ENCODE measurements at places on chromosomes 6 and 20. TPM values are rescaled to one million over a fixed set of nuclear protein-coding genes. Genes with fewer than 3 reads are reported as not detected.
A peak's percentile ranks its signal among the peaks of the same experiment; 100 is the strongest.

LPA gene
- total RNA-seq, result 34.7 TPM

VIP gene
- total RNA-seq, result 0.33 TPM

HMGCLL1 gene
- total RNA-seq, result 0.84 TPM

CAGE1 gene
- not detected for total RNA-seq

C20orf202 gene
- total RNA-seq, result 0.42 TPM

BTN1A1 gene
- not detected for total RNA-seq

BTN2A1 gene
- 4.8 TPM for total RNA-seq

- H3K27ac ChIP-seq, result no peak overlapping the region
- H3K4me3 ChIP-seq, result no peak overlapping the region
These were observed 208.0 kb downstream of the TBXT start for GRCh38 chr6:165959627-165960026.

- peak overlapping the region; percentile 82 for H3K27ac ChIP-seq
- H3K4me3 ChIP-seq, result no peak overlapping the region
- H3K4me1 ChIP-seq, result peaks cover 17% of the 10 kb centered on the region
- no peaks in the 10 kb centered on the region for H3K27me3 ChIP-seq
These were observed 119.7 kb downstream of the ALDH8A1 start for GRCh38 chr6:134830194-134830593.

DNA sequence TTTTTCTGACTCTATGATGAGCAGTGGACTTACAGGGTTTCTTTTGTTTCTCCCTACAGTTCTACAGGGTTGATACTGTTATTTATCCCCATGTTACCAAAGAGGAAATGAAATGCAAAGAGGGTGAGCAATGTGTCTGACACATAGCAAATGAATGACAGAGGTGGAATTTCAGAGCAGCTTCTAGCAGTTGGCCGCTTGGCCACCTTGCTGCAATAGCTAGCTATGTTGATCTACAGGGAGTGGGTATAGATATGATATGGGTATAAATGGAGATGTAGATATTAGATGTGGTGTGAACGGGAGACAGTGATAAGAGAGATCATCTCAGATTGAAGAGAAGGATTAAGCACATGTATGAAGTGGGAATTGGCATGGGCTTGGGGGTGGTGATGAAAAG lies 10.9 kb upstream of the SLC22A3 start:
- H3K27ac ChIP-seq, result no peak overlapping the region
- no peaks in the 10 kb centered on the region for H3K36me3 ChIP-seq
- no peak overlapping the region for H3K4me3 ChIP-seq
- no peak for DNase-seq
- H3K4me1 ChIP-seq, result no peaks in the 10 kb centered on the region

DNA sequence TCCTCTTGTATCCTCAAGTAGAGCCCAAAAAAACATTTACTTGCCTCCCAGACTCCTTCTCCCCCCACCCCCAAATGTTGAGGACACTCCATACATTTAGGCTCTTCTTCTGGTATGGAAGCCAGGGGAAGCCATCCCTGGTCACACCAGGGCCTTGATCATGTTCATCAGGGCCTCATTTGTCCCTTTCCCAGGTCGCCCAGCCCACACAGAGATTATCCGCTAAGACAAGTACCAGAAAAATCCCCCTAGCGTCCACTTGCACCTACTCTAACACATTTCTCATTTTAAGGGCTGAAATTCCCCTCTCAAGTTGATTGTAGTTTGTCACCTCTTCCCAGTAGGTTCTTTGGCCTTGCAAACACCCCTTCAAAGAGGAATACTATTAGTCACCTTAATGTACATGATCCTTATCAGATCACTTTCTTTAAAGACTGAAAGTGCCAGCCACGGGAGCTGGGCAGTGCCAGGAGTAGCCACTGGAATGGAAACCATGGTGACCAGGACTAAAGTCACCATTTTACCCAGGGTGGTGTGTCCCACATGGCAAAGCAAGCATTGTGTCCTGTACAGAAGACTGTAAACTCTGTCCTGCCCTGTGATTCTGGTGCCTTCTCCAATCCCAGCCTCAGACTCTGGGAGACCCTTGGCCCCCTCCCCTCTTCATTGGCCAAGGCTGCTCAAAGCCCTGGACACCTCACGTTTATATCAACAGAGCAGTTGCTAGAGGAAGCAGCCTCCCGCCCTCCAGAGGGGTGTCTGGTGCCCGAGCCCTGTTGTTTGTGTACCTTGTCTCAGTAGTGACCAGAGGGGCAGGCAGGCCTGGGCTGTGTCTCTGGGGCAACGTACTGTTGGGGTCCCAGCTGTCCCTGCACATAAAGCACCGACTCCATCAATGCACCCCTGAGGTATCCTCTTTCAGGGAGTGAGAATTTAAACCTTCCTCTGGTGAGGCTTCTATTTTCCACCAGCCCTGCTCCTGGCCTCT lies 5.0 kb upstream of the APOBEC2 start:
- no peak overlapping the region for H3K27ac ChIP-seq
- H3K4me3 ChIP-seq, result no peak overlapping the region
- H3K36me3 ChIP-seq, result no peaks in the 10 kb centered on the region
- DNase-seq, result no peak
- peaks cover 21% of the 10 kb centered on the region for H3K4me1 ChIP-seq

DNA sequence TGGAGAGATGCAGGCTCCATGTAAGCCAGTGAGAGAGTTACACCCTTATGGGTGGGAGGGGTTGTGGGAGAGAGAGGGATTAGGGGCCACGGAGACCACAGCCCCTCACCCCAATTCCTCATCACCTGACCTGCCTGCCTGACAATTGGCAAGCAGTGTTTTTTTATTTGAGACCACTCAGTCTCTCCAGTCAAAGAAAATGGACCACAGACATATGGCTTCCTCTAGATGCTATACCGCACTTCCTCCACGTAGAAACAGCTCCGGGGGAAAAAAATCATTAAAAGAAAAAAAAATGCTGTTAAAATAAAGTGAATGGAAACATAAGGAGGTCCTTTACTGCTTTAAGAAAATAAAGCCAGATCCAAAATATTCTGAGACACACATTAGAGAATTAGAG lies 152.7 kb downstream of the MYLK4 start:
- H3K36me3 ChIP-seq, result no peaks in the 10 kb centered on the region
- H3K27me3 ChIP-seq, result no peaks in the 10 kb centered on the region
- H3K27ac ChIP-seq, result no peak overlapping the region
- H3K4me3 ChIP-seq, result no peak overlapping the region
- no peak for DNase-seq
- H3K4me1 ChIP-seq, result no peaks in the 10 kb centered on the region

GRCh38 chr6:100023798-100024197 lies 29.8 kb upstream of the MCHR2 start:
- no peaks in the 10 kb centered on the region for H3K27me3 ChIP-seq
- H3K4me3 ChIP-seq, result no peak overlapping the region
- no peak overlapping the region for H3K27ac ChIP-seq
- DNase-seq, result no peak

DNA sequence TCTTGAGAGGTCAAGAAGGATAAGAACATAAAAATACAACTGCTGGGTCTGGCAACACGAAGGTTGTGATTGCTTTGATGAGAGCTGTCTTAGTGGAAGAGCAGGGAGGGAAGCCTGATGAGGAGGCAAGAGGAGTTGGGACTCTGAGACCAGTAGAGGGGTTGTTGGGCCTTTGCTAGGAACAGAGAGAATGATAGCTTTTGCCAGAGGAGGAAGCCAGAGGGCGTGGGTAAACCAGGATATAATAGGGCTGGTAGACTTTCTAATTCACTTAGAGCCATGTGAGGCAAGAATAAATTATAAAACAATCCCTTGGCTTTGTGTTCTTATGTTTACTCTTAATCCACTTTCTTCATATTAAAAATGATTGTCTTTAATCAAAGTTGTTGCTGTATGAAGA lies 78.6 kb downstream of the RCAN2 start:
- no peaks in the 10 kb centered on the region for H3K36me3 ChIP-seq
- H3K4me1 ChIP-seq, result peaks cover under 1% of the 10 kb centered on the region
- no peaks in the 10 kb centered on the region for H3K27me3 ChIP-seq
- no peak for DNase-seq
- no peak overlapping the region for H3K4me3 ChIP-seq

DNA sequence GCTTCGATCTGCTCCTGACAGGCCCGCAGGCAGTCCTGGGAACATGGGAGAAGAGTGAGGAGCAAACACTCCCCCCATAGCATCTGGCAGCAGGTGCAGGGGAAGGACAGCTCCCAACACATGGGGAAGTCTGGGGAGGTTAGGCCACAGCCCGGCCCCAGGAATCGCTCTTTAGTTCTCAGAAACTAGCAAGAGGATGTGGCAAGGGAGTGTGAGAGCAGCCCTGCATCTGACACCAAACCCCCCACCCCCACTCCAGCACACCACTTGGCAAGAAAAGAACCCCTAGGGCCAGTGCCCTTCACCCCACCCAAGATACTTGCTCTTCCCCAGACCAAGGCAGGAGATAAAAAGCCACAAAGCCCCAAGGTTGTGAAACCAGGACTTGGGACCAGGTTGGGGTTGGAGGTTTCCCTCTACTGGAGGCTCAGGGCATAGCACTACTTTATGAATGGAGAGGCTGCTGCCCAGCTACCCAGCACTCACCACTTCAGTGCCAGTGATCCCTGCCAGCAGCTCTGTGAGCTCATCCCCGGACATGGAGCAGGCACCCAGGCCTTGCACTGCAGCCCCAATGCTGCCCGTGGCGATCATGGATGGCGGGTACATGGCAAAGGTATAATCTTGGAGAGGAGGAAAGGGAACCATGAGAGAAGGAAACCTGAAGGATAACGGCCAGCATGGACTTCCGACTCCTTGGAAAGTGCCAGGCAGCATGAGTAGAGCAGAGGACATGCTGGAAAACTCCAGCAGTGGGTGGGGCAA lies 5.4 kb downstream of the CCND3 start:
- peak; percentile 73 for DNase-seq
- peaks cover 27% of the 10 kb centered on the region for H3K4me1 ChIP-seq
- H3K4me3 ChIP-seq, result no peak overlapping the region
- H3K27me3 ChIP-seq, result no peaks in the 10 kb centered on the region

DNA sequence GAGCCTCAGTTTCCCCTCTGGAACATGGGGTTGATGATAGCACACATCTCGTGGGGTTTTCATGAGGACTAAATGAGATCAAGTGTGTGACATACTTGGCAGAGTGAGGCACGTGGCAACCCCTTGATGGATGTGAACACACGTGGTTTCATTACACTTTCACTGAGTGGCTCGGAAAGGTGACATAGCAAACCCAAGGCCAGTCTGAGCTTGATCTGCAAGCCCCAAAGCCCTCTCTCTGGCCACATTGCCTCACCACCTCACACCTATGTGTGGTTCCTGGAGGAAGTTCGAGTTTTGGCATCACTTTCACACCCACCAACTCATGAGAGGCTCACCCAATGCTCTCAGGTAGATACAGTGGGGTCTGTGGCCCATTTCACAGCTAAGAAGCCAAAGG lies 60.0 kb downstream of the CPNE5 start:
- H3K4me1 ChIP-seq, result no peaks in the 10 kb centered on the region
- no peak overlapping the region for H3K27ac ChIP-seq
- H3K27me3 ChIP-seq, result peaks cover 3% of the 10 kb centered on the region

GRCh38 chr6:28134015-28134414 lies 7.7 kb upstream of the ZKSCAN8 start:
- H3K27me3 ChIP-seq, result no peaks in the 10 kb centered on the region
- H3K4me3 ChIP-seq, result no peak overlapping the region
- peaks cover 17% of the 10 kb centered on the region for H3K4me1 ChIP-seq
- H3K36me3 ChIP-seq, result no peaks in the 10 kb centered on the region
- no peak overlapping the region for H3K27ac ChIP-seq
- no peak for DNase-seq

DNA sequence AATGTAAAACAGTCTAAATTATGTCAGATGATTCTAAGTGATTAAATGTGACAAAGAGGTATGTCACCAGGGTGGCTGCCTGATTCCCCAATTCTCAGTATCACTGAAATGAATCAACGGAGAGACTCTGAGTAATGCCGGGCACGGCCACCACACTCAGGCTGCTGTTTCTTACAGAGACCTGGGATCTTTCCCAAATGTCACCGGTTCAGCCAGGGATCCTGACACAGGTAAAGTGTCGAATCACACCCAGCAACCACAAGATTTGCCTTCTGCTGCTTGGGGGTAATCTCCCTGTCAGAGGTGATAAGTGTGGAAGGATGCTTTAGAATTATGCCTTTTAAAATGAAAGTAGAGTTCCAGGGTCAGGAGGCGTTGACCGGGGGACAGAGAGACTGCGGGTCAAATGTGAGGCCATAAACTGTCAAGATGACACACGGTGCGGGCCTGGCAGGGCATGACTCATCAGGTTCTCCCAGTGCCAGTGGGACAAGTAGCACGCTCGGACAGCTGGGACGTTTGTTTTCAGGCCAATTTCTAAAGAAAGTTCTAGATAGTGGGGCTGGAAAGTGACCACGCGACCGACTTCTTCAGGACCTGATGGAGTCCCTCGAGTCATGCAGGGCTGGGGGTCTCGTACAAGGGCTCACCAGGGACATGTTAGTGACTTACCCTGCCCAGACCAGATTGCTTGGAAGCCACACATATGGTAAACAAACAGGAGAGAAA lies 48.9 kb downstream of the PRDM1 start:
- no peak overlapping the region for H3K4me3 ChIP-seq
- H3K27ac ChIP-seq, result no peak overlapping the region
- H3K36me3 ChIP-seq, result no peaks in the 10 kb centered on the region
- H3K27me3 ChIP-seq, result no peaks in the 10 kb centered on the region
- no peaks in the 10 kb centered on the region for H3K4me1 ChIP-seq

GRCh38 chr6:15170126-15170525 lies 75.7 kb upstream of the JARID2 start:
- no peaks in the 10 kb centered on the region for H3K36me3 ChIP-seq
- no peak overlapping the region for H3K27ac ChIP-seq
- no peaks in the 10 kb centered on the region for H3K27me3 ChIP-seq
- DNase-seq, result no peak
- no peak overlapping the region for H3K4me3 ChIP-seq

DNA sequence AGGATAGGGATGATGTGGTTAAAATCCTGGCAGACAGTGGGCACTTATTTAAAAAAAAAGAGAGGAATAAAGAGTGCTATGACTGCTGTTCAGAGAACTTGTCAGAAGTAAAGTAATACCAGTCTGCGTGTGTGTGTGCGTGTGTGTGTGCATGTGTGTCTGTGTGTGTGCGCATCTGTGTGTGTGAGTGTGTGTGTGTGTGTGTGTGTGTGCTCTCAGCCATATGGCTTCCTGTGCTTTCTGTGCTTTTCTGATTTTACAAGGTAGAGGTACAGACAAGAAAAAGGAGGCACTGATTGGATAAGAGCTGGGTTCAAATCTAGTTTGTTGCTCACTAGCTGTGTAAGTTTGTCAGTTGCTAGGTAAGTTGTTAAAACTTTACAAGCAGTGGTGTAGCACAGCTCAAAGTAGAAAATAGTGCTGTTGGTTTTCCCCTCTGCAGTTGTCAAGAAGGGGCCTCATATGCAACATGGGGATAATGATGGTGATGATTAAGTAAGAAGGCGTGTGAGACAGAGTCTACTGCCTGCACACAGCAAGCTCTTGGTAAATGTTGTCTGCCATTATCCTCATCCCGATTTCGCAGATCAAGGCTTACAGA lies 155.3 kb upstream of the ZNF217 start:
- H3K36me3 ChIP-seq, result no peaks in the 10 kb centered on the region
- H3K4me1 ChIP-seq, result no peaks in the 10 kb centered on the region
- H3K27me3 ChIP-seq, result no peaks in the 10 kb centered on the region
- H3K4me3 ChIP-seq, result no peak overlapping the region
- DNase-seq, result no peak
- no peak overlapping the region for H3K27ac ChIP-seq

Data from liver (tissue), 10 donors.